ENCODE measurements at places on chromosomes 2 and 18. TPM values are rescaled to one million over a fixed set of nuclear protein-coding genes. Genes with fewer than 3 reads are reported as not detected.

Gene GALNT14
- 1.2 TPM for total RNA-seq

Gene CCDC102B
- total RNA-seq, result 16.5 TPM

Gene LIMS3
- total RNA-seq, result 3.7 TPM

Gene CSRNP3
- total RNA-seq, result 8.3 TPM

Gene DNAJC5G
- not detected for total RNA-seq

Gene FHOD3
- 33.3 TPM for total RNA-seq

Gene GREB1L
- 2.0 TPM for total RNA-seq

Gene PRSS56
- not detected for total RNA-seq

Gene GRB14
- total RNA-seq, result 20.2 TPM

Gene ALPP
- total RNA-seq, result not detected

Gene CRYGD
- total RNA-seq, result not detected

Gene CXCR2
- 9.1 TPM for total RNA-seq

Gene PRLH
- not detected for total RNA-seq

Gene DIPK1C
- total RNA-seq, result 1.4 TPM

Gene TTR
- total RNA-seq, result not detected

Gene DCDC2C
- total RNA-seq, result 4.6 TPM

Gene SNRNP27
- 46.9 TPM for total RNA-seq

Gene TOGARAM2
- total RNA-seq, result 5.3 TPM

Gene GALR1
- 0.13 TPM for total RNA-seq

Gene CCDC74B
- total RNA-seq, result 7.5 TPM

Gene REG3G
- total RNA-seq, result not detected

Gene WNT6
- 23.3 TPM for total RNA-seq

Gene IL36RN
- total RNA-seq, result not detected

Gene SMYD5
- total RNA-seq, result 22.7 TPM

All from sciatic nerve (tissue), 2 donors.